ENCODE measurements at places on chromosomes 6 and 20.

GRCh38 chr6:135996668-135997067 lies 145.2 kb downstream of the PDE7B start:
- DNase-seq: no peak

- DNase-seq: no peak
These were observed 19.4 kb upstream of the CCM2L start for GRCh38 chr20:31990641-31991338.

DNA sequence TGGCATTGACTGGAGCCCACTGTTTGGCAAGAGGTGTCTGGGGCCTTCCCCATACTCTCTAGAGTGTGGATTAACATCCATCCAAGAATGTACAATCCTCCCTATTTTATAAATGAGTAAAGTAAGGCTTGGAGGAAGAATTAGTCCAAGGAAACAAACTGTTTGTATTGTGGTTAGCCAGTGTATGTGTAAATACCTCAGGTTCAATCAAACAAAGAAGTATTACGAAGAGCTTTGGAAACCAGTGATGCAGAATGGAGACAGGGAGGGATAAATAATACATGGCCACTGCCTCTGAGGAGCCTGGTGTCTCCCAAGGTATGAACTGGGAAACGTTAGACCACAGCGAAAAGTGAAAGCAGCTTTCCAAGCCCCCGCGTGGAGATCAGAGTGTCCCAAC lies 226.6 kb upstream of the RIN2 start:
- DNase-seq: no peak

DNA sequence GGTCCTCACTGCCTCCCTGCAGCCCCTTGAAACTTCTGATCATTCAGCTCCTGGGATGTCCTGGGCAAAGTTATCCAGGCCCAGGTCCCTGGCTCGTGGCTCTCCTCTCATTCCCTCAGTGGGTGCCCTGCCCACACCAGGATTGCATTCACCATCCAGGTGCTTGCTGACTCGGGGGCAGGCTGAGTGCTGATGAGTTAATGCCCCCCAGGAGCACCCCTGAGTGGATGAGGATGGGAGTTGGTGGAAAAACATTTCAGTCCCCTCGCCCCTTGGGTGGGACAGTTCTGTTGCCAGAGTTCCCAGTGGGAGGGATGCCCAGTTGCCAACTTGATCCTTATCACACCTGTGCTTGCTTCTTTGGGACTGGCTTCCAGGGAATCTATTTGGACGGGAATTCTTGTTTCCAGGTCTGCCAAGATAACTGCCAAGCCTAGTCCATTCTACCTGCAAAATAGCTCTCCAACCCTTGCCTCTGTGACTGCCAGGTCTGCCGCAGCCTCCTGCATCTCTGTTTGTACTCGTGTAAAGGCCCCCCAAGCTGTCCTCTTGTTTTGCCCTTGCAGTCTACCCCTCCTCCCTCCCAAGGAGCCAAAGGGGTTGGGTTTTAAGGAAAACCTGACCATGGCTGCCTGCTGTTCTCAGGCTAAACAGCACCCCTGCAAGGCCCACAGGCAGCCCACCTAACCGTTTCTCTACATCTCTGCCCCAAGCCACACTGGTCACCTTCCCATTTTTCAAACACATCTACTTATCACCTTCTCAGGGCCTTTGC lies 11.6 kb upstream of the RSPO4 start:
- DNase-seq: no peak
